Stimulated activated CD4-positive, alpha-beta T cell treated with anti-CD3 and anti-CD28 coated beads, Interleukin-4, amount 100 ng/mL, for 48 hours (primary cell): ENCODE measurements at places on chromosomes 2 and 18.

DNA sequence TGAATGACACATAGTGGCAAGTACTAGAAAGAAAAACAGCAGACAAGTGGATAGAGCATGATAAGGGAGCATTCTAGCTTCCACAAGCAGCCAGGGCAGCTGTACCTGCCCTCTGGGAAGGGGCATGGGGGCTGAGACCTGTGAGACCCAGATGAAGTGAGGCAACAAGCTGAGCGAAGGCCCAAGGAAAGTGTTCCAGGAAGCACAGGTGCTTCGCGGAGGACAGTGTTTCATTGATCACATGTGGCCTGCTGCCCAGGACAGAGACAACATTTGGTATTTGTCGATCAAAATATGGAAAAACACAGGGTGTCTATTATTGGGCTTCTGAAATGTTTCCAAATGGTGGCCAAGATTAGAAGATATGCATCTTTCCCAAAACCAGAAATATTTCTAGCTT is 149.1 kb downstream of the ZNF516 start:
- no peak for DNase-seq

GRCh38 chr2:209840434-209840833 is 68.8 kb downstream of the UNC80 start:
- no peak for DNase-seq

- DNase-seq: no peak
These were observed 98.3 kb downstream of the KLHL14 start for GRCh38 chr18:32674491-32674890.

DNA sequence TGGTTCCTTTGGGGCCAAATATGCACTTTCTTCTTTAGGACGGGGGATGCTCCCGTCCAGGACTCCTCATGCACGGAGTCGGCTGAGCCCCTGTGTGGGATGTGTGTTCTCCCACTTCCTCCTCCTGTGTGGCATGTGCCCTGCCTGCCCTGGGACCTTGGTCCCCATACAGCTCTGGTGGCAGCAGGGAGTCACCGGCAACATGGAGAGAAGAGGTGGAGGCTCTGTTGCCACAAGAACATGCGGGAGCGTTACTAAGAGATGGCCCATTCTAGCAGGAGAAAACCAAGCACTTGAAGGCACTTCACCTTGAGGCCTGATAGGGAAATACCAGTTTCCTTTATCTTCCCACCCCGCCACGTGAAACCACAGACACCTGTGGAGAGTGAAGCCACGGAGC is 98.0 kb downstream of the DDX1 start:
- DNase-seq: no peak

DNA sequence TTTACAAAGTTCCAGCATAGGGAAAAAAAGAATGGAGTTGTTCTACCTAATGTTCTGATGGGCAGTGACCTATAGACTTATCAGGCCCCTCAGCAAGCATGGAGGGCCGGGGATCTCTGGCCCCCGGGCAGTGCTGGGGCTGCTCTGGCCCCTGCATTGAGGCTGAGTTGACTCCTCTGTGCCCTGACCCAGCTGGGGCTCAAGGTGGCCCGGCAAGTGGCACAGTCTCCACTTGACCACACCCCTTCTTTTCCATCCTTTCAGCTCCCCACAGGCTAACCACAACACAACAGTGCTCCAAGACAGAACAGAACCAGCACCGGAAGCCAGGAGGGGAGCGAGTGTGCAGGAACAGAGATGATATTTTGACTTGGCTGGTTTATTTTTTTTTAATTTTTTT is 19.9 kb downstream of the TOGARAM2 start:
- no peak for DNase-seq

GRCh38 chr2:54402350-54402749 is 53.8 kb upstream of the SPTBN1 start:
- no peak for DNase-seq

DNA sequence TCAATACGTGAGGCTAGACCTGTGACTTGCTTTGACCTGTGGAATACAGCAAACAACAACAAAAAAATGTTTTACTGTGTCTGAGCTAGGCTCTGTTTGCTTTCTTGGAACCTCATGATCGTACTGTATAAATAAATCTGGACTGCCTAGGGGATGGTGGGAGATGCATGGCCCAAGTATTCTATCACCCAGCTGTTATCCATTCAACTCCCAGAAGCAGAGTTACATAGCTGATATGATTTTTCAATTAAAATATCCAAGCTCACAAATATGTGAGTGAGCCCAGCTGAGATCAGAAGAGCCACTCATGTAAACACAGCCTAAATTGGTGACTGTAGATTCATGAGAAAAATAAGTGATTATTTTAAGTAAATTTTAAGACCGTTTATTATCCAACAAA is 154.1 kb upstream of the THUMPD2 start:
- no peak for DNase-seq

- DNase-seq: no peak
These were observed 147.6 kb upstream of the ITGA6 start for GRCh38 chr2:172279813-172280212.

DNA sequence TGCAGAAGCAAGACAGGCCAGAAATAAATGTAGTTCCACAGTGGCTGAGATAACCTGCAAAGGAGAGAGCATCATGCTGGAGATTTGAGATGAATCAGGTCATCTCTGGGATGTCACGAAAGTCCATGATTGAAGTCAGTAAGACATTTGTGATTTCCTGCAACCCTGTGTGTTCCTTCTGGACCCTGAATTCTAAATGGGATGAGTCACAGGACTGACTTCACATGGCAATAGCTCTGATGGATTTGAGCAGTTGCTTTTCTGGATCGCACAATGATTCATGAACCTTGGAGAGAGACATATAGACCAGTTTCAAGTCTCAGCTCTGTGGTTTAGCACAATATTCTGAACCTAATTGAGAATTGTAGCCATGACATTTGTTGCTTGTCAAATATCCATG is 102.9 kb downstream of the TSN start:
- DNase-seq: no peak

DNA sequence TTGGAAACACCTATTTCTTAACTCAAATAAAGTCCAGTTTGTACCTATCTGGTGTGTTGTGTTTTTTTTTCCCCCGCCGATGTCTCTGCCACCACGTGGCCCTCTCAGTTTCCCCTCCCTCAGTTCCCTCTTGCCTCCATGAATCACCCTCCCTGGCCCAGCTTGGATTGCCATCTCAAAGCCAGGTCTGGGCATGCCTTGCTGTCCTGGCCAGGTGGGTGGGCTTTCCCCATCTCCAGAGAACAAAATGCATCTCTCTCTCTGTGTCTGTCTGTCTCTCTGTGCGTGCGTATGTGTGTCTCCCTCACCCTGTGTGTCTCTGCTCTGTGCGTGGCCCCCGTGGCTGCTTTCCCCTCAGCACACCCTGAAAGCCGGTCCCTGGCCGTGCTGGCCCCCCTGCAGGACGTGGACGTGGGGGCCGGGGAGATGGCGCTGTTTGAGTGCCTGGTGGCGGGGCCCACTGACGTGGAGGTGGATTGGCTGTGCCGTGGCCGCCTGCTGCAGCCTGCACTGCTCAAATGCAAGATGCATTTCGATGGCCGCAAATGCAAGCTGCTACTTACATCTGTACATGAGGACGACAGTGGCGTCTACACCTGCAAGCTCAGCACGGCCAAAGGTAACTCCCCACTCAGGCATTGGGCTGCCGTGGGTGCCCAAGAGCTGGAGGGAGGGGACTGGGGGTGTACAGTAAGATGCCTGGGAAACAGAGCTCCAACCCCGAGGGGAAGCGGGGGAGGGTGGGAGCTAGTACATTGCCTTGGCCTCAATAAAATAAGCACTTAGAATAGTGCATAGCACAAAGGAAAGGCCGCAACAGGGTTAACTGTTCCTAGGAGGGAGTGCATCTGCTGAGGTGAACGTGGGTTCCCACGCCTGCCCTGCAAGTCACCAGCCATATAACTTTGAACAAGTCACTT is 31.6 kb upstream of the GMPPA start:
- DNase-seq: no peak

GRCh38 chr2:121346859-121347258 is 61.9 kb upstream of the TFCP2L1 start:
- DNase-seq: no peak

DNA sequence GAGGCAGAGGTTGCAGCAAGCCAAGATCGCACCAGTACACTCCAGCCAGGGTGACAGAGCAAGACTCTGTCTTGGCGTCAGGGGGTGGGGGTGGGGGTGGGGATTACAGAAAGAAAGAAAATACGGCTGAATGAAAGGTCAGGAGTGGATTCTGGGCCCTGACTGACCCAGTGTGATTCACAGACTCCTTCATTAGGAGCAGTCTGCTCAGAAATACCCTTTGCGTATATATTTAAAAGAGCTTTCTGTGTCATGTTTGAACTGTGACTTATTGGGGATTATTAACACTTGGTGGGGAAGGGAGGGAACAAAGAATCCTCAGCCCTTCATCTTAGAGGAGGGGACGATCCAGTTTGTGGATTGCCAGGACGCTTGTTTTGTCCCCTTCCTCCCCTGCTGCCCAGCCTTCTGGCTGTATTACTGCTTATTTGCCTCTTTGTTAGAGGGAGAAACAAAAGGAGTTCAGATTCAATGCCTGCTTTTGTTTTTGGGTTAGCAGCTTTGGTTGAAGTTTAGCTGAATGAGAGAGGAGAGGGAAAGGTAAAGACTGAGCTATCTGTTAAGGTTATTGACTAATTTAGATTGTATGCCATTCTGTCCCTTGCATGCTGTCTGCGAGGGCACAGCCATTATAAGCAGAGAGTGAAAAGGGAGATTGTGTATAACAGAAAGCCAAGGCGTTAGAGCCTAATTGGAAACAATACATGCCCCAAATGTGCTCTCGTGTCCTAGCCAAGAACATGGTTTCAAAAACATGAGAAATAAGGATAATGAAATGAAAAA is 118.3 kb downstream of the FMNL2 start:
- DNase-seq: no peak

GRCh38 chr2:9300829-9301453 is 94.3 kb downstream of the ASAP2 start:
- DNase-seq: no peak

- no peak for DNase-seq
These were observed 44.2 kb downstream of the DTNA start for GRCh38 chr18:34754300-34754699.

- no peak for DNase-seq
These were observed 42.9 kb downstream of the MYO7B start for GRCh38 chr2:127578411-127578810.

DNA sequence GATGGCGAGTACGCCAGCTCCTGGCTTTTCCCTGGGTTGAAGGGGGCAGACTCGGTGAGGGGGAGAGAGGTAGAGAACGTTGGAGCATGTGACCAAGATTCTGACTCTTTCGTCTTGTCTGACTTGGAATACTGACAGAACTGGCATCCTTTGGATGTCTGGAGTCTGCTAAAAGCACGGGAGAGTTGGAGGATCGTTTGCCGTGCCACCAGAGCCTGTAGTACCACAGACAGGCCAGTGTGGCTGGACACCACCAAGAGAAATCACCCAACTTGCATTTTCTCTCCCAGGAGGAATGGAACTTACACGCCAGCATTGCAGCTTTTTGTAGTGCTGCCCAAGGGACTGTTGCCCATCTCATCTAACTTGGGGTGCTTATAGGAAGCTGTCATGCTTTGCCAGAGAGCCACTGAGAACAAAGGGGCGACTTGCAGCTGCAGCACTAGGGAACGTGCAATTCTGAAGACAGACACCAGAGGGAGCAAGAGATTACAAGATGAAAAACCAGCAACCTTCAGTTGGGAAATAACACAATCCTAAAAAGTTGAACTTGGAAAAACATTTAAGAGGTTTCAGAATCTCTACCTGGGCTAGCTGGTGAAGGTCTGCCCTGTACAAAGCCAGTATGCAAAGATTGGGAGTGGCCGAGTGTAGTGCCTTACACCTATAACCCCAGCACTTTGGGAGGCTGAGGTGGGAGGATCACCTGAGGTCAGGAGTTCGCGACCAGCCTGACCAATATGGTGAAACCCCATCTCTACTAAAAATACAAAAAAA is 24.1 kb downstream of the PSMG2 start:
- DNase-seq: peak; percentile 49

DNA sequence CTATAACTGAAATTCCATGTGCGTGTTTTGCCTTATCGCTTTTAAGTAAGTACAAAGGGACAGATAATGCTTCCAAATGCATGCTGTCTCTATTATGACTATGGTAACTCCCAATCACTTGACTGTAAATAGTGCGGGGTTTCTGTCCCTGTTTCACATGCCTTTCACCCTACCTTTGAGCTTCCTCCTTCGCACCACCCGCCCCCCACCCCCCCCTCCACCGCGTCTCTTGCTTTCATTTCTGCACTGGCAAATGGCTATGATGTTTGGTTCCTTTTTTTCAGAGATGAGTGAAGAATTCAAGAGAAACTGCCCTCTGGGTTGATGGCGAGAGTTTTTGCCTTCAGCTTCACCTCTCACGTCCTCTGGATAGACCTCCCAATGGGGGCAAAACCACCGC is 25.0 kb upstream of the SPP2 start:
- no peak for DNase-seq

- DNase-seq: no peak
These were observed 437.9 kb upstream of the UBE2E3 start for GRCh38 chr2:180542511-180542910.

DNA sequence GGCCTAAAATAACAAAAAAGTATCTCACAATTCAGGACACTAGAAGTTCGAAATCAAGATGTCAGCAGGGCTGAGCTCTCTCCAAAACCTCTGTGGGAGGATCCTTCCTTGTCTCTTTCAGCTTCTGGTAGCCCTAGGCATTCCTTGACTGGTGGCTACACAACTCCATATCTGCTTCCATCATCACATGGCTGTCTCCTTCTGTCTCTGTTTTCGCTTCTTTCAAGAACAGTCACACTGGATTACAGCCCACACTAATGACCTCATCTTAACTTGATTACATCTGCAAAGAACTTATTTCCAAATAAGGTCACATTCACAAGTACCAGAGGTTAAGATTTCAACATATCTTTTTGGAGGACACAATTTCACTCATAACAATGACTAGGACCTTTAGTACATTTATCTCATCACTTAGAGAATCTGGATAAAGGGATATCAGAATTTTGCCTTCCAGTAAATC is 275.2 kb downstream of the IRS1 start:
- DNase-seq: no peak

- DNase-seq: no peak
These were observed 20.6 kb upstream of the SPTBN1 start for GRCh38 chr2:54435325-54436226.
